ENCODE measurements at places on chromosomes 13 and 19. TPM values are rescaled to one million over a fixed set of nuclear protein-coding genes. Genes with fewer than 3 reads are reported as not detected.

The ZNF829 gene
- total RNA-seq, result 4.8 TPM

The BCL3 gene
- 195 TPM for total RNA-seq

The TMC4 gene
- total RNA-seq, result 4.9 TPM

The CYP4F8 gene
- not detected for total RNA-seq

The SHANK1 gene
- not detected for total RNA-seq

The TNFSF9 gene
- 5.8 TPM for total RNA-seq

The GZMM gene
- 86.2 TPM for total RNA-seq
